ENCODE measurements at places on chromosomes 5 and 9.

- DNase-seq = no peak
Measured at GRCh38 chr9:137169896-137170358, at the start of gene LRRC26. Gene LRRC26, minus strand, starts transcription at chr9:137170051. Its CDS starts 108 bp downstream, at chr9:137169943.

DNA sequence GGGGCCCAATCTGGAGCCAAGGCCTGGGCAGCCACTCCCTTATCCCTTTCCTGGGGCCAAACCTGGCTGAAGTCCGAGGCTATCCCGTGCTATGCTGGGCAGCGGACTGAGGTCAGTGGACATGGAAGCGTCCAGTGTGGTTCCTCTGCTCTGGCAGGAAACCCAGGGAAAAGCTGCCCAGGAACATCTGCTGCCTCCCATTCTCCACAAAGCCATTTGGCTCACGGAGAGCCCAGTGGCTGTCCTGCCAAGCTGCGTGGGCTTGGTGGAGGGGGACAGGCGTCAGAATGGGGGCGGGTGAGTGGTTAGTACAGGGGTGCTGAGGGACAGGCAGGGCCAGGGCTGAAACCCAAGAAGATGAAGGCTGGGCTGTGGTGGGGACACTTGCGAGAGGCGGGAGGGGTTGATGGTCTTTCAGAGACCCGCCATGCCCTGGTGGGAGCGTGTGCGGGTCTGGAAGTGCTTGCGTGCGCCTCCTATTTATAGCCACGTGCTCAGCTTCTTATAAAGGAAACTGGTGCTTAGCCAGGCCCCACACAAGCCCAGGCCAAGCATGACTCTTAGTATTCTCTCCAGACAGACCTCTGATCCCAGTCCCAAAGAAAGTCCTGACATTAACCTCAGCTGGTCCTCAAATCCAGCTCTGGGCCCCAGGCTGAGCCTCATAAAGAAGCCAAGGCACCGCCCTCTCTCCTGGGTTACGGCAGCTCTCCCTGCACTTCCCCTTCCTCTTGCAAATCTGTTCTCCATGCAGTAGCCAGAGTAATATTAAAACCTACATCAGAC, 9.4 kb upstream of the SLC6A7 start:
- DNase-seq = no peak

DNA sequence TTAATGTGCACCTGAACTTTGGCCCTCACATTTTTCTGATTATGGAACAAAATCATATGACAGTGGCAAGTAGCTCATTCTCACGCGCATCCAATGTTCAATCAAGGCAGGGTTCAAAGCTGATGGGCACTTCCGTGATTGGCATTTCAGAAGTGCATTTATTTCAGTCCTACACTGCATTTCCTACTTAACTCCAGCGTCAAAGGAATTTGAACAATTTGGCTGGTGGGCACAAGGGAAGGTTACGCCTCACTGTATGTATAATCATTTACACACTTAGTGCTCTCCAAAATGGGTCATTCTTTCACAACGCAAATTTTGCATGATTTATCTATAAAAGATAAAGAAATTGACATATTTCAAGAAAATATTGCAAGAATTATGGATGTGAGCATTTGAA, 167.9 kb upstream of the VLDLR start:
- no peak for DNase-seq

DNA sequence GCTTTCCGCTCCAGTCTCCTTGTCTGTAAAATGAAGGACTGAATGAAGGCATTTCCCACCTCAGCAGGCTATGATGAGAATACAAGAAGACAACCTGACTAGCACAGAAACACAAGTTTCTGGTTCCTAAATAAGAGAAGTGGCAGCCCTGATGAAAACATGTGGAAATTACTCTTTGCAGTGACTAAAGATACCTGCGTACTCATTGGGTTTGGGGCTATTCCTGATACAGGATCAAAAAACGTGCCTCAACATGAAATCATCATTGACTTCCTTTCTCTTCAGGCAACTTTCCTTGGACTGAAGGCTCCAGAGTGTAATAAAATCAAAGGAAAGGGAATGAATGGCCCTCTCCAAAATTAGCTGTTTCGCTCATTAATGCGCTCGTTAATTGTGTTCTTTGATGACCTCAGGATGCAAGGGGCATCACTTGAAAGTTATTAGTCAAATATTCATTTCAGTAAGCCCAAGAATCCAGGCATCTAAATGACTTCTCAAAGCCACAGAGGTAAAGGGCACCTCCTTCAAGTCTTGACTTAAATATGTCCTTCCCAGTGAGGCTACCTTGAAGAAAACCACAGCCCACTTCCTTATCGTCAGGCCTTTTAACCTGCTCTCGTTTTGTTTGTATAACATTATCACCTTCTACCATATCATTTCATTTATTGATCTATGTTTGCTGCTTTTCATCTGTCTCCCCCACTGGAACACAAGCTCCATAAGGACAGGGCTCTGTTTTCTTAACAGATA, 68.9 kb downstream of the RASEF start:
- DNase-seq = no peak

- no peak for DNase-seq
Measured at GRCh38 chr9:8434621-8435020, 635.0 kb upstream of the DMAC1 start.

DNA sequence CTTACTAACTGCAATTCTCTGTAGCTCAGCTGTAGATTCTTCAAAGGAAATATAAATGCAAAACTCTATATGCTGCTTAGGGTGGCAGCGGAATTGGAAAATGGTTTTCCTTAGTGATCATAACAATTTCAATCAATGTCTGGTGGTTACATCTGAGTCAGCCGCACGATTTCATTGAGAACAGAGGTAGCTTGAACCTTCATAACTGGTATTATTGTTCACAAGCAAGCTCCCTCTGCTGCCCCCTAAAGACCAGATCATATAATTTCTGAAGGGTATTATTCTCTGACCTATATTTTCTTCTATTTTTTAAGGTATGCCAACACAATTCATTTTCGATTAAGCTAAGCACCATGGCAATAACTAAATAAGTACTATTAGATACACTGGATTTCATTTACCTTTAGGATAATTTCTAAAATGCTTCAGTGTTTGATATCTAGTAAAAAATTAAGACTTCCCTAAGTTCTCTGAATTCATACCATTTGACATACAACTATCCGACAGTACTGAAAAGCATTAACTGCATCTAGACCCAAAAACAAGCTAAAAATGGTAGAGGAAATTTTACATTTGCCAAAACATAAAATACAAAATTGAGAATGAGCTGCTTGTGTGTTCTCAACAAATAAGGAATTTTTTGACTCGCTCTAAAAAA, 181.1 kb upstream of the SPEF2 start:
- no peak for DNase-seq

- no peak for DNase-seq
Measured at GRCh38 chr5:73282383-73282782, 109.4 kb downstream of the TMEM174 start.

GRCh38 chr5:18792145-18792544, 1157.9 kb downstream of the TAF11L14 start:
- DNase-seq = no peak

GRCh38 chr5:140710899-140711552, 10.8 kb downstream of the ZMAT2 start:
- peak; percentile 75 for DNase-seq

DNA sequence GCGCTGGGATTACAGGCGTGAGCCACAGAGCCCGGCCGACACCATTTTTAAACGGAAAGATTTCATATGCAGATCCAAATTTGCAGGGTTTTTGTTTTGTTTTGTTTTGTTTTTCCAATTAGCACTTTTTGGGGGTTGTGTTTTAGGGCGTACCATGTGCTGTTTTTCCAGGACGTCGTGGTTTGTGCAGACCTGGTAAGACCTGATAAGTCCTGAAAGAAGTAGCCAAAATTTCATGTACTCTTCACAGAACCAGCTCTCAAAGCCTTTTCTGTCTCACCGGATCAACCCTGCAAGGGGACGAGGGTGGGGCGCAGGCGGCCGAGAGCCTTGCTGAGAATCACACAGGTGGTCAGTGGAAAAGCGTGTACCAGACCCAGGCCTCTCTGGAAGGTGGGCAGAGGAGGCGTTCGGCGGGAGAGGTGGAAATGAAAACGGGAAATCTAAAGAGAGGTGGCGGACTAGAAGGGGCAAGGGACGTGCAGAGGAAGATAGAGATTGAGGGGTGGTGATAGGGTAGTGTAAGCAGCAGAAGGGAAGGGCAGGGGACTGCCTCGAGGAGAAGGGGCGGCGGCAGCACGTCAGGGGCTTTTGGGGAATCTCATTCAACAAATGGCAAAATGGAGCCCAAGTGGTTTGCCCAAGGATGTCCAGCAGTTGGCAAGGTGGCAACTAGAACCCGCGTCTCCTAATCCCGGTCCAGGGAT, 1.1 kb upstream of the FAF2 start:
- DNase-seq = no peak

DNA sequence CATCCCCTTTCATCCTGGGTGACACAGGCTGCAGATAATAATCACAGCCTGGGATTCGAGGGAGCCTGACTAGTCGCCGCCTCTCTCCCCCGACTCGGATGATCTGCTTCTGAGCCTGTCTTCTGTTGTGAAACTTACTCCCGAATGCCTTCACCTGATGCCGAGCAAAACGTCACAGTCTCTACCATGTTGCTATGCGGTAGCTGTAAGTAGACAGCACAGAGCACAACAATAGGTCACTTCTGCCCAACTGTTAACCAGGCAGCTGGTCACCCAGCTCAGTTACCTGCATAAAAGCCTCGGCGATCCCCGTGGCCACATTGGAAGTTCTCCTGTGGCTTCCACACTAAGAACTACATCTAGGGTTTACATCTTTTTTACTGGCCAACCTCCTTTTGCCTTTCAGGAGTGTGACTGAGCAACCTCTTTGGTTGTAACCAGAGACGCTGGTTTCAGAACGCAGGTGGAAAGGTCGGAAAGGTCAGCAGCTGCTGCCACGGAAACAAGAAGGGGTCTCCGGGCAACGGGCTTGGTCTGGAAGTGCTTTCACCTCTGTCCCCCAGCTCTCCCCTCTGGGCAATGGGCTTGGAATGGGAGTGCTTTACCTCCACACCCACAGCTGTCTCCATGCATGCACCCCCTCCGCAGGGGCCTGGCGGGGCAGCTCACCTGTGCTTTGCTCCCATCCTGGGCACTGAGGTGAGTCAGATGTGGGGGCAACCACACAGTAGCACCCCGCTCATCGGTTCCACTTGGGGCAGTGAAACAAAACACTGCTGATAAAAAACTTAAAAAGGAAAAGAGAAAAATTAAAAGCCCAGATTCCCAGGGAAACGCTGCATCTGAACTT, 7.6 kb upstream of the PPP1R26 start:
- DNase-seq = no peak

- no peak for DNase-seq
Measured at GRCh38 chr5:65663804-65664521, 39.1 kb downstream of the SHLD3 start.

- DNase-seq = no peak
Measured at GRCh38 chr5:116137544-116138378, 52.9 kb downstream of the COMMD10 start.

DNA sequence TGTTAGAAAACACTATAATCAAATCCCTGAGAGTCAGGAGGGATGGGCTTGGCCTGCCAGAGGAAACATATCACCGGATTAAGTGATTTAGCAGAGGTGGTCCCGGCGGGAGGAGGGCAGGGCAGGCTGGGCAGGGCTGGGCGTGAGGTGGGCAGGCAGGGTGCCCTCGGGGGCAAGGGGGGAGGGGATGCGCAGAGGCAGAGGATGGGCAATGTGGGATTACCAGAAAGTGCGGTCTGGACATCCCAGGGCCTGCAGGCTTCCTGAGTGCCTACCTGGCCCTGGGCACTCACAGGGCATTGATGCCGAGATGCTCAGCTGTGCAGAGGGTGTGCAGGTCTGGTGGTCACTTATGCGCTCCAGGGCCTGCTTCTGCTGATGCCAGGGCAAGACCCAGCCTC, 115.2 kb downstream of the ADAMTS2 start:
- DNase-seq = no peak

GRCh38 chr9:78297672-78297961, 692 bp downstream of the PSAT1 start:
- DNase-seq = no peak

GRCh38 chr5:58378613-58379390, 81.1 kb downstream of the PLK2 start:
- DNase-seq = no peak

GRCh38 chr5:66443462-66444130, 152.6 kb upstream of the MAST4 start:
- no peak for DNase-seq

- no peak for DNase-seq
Measured at GRCh38 chr9:113558632-113559502, 95.3 kb downstream of the RGS3 start.

DNA sequence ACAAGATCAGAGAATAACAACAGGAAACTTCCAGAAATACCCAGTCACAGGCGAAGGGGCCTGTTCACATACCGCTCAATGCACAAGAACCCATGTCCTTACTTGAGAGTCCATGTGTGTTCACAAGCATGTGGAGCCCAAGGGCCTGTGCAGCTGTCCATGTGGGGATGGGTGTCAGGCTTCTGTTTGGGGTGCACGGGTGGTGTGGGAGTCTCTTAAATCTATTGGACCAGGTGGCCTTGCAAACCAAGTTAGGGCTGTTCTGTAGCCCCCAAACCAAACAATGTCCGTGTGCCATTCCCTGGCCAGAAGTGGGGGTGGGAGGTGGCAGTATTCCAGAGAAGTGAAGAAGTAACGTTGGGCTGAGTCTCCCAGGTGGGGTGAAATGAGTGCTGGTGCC, 222.3 kb downstream of the PBX3 start:
- DNase-seq = no peak

DNA sequence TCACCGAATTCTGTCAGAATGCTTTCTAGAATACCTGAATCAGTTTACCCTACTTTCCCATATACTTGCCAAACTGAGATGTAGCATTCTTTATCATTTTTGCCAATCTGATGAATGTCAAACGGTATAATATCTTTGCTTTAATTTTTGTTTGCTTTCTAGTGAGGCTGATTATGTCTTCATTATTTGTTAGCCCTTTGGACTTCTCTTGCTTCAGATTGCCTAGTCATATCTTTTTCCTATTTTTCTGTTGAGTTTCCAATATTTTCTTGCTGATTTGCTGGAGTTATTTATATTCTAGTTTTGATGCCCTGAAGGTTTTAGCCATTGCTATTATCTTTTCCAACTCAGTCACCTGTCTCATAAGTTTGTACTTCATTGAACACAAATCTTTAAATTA, 40.3 kb upstream of the GPBP1 start:
- DNase-seq = no peak

GRCh38 chr5:89178541-89178940, 295.6 kb upstream of the MEF2C start:
- no peak for DNase-seq

DNA sequence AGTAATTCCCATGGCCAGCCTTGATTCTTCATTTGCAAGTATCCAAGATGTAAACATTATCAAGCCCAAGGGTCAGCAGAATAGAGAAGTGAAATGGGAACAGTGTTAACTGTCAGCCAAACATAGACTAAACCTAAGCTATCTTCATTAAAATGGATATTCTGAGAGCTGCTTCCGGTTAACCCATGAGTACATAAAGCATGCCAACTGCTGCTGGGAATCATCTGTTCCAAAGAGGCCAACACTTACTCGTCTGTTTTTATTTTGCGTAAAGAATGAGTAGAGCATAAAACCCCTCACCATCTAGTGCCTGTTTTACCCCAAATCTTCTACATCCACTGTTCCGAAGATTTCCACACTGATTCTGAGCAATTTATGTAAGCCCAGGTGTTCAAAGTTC, 257.6 kb downstream of the GLIS3 start:
- DNase-seq = no peak

GRCh38 chr9:76772686-76773445, 8.6 kb downstream of the PCA3 start:
- DNase-seq = no peak

- DNase-seq = no peak
Measured at GRCh38 chr5:68086439-68086838, 129.1 kb upstream of the PIK3R1 start.

GRCh38 chr9:21429191-21429590, 11.0 kb upstream of the IFNA1 start:
- no peak for DNase-seq

- no peak for DNase-seq
Measured at GRCh38 chr5:10726179-10726912, 34.7 kb downstream of the DAP start.
